Activated T-cell treated with anti-CD3 and anti-CD28 coated beads, Interleukin-2, amount 50 U/mL, for 4 hours (primary cell): ENCODE measurements at places on chromosomes 1 and 21. TPM values are rescaled to one million over a fixed set of nuclear protein-coding genes. Genes with fewer than 3 reads are reported as not detected.

Gene INAVA
- 0.22 TPM for total RNA-seq

GRCh38 chr1:223147409-223147808 is 4.4 kb upstream of the TLR5 start:
- DNase-seq, result no peak

DNA sequence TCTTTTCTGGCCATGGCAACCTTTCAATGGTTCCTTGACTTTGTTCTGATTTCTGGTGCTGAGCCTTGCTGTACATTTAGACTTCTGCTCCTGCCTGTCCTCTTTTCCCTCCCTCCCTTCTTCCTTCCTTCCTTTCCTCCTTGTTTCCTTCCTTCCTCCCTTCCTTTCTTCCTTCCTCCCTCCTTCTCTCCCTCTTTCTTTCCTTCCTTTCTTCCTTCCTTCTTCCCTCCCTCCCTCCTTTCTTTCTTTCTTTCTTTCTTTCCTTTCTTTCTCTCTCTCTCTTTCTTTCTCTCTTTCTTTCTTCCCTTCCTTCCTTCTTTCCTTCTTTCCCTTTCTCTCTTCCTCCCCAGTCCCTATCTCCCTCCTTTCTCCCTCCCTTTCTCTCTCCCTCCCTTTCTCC is 10.4 kb upstream of the IGSF21 start:
- no peak for DNase-seq

Gene SHISAL2A
- total RNA-seq, result 5.2 TPM

Gene RER1
- total RNA-seq, result 153 TPM

Gene ERO1B
- total RNA-seq, result 2.9 TPM

Gene PALMD
- not detected for total RNA-seq

Gene ADPRS
- 47.4 TPM for total RNA-seq

Gene ZC3H12A
- total RNA-seq, result 48.7 TPM

- no peak for DNase-seq
Observed at GRCh38 chr1:42786097-42786496, 1.3 kb downstream of the TMEM269 start.

Gene VSIG8
- total RNA-seq, result not detected
